Fibroblast of skin of back (primary cell): ENCODE measurements at places on chromosomes 7 and 10.

GRCh38 chr10:133294189-133294588, 14.5 kb downstream of the TUBGCP2 start:
- DNase-seq, result no peak

GRCh38 chr7:155360495-155361345, 63.0 kb downstream of the INSIG1 start:
- no peak for DNase-seq

GRCh38 chr7:962401-963081, 8.1 kb upstream of the ADAP1 start:
- DNase-seq, result no peak

DNA sequence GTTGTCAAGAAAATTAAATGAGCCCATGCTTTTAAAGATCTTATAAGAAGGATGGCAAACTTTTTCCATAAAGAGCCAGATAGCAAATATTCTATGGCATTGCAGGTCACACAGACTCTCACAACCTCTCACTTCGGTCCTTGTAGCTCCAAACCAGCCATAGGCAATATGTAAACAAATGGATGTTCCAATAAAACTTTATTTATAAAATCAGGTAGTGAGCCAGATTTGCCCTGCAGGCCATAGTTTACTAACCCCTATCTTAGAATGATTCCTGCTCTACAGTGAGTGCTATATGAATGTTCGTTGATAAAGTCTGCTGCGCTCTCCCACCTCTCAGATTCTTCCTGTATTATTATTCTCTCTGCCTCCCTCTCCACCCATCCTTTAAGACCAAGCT, 177.7 kb downstream of the KCNMA1 start:
- no peak for DNase-seq

DNA sequence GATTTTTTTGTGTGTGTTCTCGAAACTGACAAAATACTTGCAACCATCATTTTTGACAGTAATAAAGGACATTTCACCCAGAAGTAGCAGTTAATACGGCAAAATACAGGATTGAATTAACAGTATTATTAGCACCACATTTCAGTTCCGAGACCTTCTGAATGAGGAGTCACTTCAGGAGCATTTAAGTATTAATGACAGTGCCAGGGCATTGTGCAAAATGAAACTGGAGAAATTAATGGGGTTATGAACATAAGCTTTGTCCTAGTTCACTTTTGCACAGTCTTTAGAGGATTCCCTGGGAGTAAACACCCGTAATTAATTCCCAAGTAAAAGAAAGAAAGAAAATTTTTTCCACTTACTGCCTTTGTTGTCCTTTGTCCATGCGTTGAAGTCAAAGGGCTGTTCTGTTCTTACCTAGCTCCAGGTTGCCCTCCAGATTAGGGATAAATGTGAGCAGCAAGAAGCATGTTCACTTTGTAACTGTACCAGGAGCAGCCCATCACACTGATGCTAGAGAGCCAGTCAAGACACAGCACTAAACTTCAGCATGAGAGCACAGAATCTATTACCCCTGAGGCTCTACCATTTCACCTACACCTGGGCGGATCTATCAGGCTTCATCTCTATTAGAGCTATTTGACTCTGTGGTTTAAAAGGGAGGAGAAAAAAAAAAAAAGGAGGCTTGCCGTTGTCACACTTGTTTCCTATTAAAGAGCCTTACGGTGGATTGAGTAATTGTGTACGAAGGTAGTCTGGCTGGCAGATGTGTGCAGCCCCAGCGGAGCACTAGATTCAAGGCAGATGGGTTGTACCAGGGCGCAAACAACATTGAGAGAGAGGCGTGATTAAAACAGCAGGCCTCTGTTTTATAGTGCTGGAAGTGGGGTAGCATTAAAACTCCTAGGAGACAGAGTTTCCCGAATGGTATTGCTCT, 297.8 kb upstream of the SEMA3A start:
- no peak for DNase-seq

GRCh38 chr7:33667196-33667595, 238.1 kb upstream of the BMPER start:
- peak; percentile 59 for DNase-seq

- no peak for DNase-seq
Measured at GRCh38 chr7:3630081-3630480, 329.0 kb downstream of the SDK1 start.

DNA sequence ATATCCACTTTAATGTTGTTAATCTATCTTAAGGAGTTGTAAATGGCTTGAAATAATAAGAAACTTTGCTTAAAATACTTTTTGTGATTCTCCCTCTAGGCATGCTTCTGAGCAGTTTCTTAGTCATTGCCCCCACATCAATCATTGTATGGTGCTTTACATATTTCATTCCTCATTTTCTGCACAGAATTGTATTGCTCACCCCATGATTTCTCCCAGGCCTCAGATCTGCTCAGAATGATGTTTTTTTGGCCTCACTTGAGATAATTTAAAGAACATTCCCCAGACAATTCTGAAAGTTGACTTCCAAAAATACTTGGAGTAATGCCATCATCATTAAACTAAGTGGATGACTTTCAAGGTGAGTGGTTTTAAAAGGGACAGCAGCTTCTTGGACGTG, 82.1 kb upstream of the PRPS1L1 start:
- DNase-seq, result peak; percentile 82

DNA sequence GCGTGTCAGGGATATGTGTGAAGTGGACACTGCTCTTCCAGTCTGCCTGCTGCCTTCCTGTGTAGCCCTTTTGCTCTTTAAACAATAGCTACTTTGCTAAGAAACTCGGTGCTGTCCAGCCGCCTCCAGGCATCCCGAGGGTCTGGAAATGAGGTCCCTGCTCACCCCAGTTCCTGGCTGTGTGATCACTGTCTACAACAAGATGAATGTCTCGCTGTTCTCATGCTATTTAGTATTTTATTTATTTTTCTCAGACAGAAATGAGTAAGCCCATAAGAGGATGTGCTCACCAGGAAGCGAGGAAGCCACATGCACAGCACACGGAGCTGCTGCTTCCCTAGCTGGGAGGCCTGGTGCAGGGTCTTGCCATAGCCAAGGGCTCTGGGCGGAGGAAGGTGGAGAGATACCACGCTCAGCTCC, 167.0 kb upstream of the PITRM1 start:
- DNase-seq, result peak; percentile 59

DNA sequence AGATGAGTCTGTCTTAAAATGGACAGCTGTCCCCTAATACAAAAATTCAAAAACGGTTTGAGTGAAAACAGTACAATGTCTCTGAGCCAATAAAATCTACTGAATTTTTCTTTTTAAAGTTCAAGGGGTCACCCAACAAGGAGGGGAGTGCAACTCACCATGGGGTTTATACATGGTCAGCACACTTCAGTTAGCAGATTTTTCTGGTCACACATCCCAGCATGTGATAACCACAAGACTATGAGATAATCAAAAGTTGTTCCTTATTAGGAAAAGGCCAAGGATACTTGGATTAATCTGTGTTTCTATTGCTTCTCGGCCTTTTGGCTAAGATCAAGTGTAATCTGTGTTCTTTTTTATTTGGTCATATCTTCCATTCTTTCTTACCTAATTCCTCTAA, 31.6 kb downstream of the ABCB5 start:
- DNase-seq, result peak; percentile 19

DNA sequence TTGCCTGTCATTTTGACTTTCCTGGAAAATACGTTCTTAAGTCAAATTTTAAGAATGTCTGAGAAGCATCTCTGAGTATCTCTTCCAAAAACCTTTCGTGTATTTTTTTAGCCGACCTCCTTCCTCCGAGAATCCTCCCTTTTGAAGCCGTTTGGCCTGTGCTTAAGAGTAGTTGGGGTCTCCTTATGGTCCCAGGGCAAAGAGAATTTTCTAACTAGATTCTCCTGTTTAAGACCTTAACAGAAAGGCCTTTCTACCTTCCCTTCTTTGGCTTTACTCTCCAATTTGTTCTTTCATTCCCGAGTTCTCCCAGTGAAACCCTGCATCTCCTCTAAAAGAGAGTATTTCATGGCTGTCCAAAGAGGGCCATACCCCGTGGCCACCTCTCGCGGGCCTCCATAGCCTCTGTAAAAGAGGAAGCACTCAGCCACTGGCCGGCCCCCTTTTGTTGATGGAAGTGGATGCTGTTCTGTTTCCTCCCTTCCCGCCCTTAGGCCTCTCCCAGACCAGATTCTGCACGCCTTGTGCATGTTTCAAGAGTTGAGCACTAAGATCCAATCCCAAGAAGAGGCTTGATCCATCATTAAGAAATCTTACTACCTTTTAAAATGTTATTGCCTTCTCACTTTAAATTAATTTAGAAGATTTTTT, 6.6 kb upstream of the FEZF1 start:
- no peak for DNase-seq

GRCh38 chr7:129315960-129316359, 91.1 kb downstream of the AHCYL2 start:
- DNase-seq, result no peak

DNA sequence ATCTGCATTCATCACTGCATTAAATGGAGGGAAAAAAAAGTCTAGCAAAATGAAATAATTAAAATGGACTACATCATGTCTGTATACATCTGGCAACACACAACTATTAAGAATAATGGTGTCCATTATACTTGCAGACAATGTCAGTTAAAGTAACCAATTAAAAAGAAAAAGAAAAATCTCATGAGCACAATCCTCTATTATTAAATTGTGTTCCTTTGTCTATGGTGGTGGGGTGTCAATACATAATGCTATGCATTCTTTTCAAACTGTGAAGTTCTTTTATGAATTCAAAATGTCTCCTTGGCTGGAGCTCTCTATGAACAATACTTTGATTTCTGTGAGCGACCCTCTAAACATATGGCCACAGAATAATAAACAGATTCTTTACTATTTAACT, 63.5 kb downstream of the NRP1 start:
- DNase-seq, result no peak

DNA sequence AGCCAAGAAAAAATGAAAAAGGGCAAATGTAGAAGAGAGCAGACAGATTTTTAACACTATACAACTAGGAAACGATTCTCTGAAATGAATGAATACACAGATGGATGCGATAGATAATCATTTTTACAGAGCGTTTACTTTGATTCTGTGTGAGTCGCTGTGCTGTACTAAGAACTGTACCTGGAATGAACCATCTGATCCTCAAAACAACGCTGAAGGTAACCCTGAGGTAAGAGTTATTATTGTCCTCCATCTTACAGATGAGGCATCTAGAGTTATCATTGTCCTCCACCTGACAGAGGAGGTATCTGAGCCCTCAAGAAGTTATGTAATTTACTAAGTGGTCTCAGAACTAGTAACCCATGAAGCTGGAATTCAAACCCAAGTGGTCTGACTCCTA, 80.2 kb downstream of the CHCHD3 start:
- no peak for DNase-seq

- no peak for DNase-seq
Measured at GRCh38 chr10:72258617-72259016, 15.1 kb upstream of the DDIT4 start.

DNA sequence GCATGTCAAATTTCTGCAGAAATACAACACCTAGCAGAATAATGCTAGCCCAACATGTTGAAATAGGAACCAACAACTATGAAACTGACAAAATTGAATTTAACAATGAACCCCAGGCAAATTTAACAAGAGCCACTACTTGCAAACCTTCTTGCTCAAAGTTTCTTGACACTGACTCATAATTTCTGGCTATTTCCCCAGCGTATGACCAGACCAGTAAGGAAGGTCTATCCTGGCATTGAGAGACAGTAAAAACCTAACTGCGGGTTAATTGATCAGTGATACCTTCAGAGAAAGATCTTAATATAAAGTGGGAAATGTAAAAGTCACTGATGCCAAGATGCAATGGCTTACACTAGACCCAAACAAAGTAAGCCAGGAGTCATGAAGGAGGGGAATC, 510.1 kb downstream of the ARL4A start:
- peak; percentile 41 for DNase-seq

DNA sequence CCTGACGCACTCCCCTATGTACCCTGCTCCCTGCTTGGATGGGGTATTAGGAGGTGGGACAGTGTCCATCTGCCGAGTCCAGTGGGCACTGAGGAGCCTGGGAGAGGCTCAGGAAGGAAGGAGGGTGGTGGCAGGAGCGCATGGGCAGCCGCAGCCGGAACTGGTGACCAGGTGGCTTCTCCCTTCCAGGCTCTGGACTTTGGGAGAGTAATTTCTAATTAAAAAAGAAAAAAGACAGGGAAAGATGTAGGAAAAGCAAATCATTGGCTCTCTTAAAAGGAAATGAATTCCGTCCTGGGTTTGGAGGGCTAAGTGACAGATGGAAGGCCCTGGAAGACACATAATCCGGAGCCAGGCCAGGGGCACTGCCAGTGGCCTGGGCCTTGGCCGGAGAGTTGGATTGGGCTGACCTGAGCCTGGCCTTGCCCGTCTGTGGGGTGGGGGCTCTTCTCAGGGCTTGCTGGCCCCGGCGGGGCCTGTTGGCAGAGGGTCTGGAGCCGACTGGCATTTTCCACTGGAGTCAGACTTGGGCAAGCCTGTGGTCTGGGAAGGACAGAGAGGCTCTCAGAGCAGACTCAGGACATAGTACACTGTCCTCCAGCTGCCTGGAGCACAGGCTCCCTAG, 63.0 kb downstream of the NEURL1 start:
- no peak for DNase-seq

GRCh38 chr10:42753507-42754154, 29.0 kb upstream of the BMS1 start:
- no peak for DNase-seq

DNA sequence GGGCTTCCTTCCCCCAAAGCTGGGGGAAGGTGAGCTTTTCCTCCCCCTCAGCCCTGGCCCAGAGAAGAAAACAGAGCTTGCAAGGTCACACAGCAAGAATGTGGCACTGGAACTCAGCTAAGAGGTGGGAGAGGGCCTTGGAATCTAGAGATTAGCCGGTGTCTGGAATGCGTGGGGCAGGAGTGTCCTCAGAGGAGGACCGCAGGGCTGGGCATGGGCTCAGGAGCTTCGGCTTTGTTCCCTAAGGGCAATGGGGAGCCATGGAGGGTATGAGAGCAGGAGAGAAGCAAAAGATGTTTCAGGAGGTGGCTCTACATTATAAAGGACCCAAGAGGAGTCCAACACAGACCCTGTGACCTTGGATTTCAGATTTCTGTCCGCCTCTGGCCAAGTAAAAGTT, 127.2 kb upstream of the TNRC18 start:
- DNase-seq, result peak; percentile 31

DNA sequence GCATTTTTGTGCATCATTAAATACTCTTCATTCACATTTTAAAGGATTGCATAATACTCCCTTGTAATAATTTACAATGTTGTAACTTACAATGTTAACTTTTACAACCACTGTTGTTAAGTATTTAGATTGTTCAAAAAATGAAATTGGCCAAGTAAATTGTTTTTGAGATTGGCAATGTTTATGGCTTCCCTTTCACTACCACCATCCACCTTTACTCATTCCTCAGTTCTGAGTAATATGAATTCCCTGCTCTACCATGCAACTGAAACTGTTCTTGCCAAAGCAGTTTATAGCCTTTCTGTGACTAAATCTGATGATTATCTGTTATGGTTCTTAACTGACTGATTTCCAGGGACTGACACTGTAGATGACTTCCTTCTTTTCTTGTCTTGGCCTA, 80.5 kb upstream of the TMEM106B start:
- no peak for DNase-seq
